ENCODE measurements at places on chromosomes 1 and 21.
A peak's percentile ranks its signal among the peaks of the same experiment; 100 is the strongest.

DNA sequence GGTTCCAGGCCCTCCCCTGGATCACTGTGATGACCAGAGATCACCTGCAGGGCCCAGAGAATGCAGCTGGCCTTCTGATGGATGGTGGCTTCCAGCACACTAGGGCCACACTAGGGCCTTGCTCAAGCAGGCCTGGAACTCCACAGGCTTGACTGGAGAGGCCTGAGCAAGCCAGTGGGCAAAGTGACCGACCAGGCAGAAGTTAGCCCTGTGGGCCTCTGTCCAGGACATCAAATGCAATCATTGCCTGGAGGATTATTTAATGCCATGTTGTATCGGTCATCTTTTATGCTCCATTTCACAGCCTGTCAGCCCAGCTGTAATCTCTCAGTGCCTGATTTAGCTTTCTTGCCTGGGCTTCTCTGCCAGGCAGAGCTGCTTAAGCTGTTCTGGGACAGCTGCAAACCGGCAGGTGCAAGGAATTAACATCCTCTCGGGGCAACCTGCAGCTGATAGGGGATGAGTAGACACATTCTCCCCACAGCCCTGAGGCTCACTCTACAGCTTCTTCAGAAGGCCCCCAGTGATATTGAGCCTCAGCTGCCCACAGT lies 17.7 kb downstream of the NENF start:
- no peak for DNase-seq

- peak; percentile 73 for DNase-seq
Measured at GRCh38 chr1:9441451-9442133, 97.7 kb upstream of the SLC25A33 start.

DNA sequence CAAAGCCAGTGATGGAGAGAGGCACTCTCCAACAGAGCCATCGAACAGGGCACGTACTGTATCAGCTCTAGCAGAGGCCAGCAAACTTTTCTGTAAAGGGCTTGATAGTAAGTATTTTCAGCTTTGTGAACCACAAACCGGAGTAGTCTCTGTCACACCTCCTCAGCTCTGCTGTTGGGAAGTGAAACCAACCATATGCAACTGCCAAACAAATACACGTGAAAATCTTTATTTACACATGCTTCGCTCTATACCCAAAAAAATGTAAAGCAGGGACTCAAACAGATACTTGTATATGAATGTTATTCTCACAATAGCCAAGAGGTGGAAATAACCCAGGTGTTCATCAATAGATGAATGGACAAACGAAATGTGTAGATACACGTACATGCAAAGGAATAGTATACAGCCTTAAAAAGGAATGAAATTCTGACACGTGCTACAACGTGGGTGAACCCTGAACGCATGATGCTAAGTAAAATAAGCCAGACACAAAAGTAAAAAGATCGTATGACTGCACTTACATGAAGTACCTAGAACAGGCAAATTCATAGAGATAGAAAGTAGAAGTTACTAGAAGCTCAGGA lies 39.0 kb downstream of the SETD4 start:
- DNase-seq, result no peak

- no peak for DNase-seq
Measured at GRCh38 chr1:88552226-88552625, 131.8 kb upstream of the PKN2 start.
